ENCODE measurements at places on chromosomes 12 and 14.

- DNase-seq: no peak
Measured at GRCh38 chr12:1523558-1524050, 70.8 kb downstream of the FBXL14 start.

DNA sequence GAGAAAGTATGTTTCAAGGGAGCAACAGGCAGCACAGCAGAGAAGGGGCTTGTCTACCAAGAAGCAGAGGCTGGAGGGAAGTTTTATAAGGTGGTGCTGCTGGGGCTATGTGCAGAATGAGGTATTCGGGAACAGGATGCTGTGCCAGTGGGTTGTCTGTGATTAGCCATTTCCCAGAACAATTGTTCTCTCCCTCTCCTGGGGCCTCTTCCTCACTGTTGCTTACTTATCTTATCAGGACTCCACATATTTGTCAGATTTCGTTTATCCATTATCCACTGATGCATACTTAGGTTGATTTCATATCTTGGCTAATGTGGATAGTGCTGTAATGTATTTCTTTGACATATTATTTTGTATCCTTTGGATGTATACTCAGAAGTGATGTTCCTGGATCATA is 195.1 kb upstream of the RTL1 start:
- no peak for DNase-seq

- DNase-seq: no peak
Measured at GRCh38 chr12:31562594-31563328, 28.2 kb downstream of the DENND5B start.

- DNase-seq: no peak
Measured at GRCh38 chr12:88579601-88580050, 645 bp downstream of the KITLG start.

GRCh38 chr12:64819816-64820402 is 4.5 kb upstream of the TBC1D30 start:
- DNase-seq: no peak

DNA sequence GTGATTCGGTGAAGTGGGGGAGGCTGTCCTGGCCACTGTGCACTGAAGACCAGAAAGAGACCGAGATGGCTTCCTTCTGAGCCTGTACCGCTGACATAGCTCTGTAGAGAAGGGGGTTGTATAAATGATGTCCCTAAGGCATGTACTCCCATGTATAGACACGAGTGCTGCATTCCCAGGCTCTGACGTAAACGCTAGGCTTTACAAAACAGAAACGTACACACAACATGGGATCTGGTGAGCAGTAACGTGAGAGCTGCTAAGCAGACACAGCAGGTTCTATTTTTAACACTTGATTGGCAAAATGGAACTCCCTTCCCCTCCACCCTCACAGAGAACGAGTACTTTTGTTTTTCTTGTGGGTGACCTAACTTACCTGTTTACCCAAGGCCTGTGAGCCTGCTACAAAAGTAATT is 35.9 kb downstream of the ACADS start:
- peak; percentile 3 for DNase-seq

DNA sequence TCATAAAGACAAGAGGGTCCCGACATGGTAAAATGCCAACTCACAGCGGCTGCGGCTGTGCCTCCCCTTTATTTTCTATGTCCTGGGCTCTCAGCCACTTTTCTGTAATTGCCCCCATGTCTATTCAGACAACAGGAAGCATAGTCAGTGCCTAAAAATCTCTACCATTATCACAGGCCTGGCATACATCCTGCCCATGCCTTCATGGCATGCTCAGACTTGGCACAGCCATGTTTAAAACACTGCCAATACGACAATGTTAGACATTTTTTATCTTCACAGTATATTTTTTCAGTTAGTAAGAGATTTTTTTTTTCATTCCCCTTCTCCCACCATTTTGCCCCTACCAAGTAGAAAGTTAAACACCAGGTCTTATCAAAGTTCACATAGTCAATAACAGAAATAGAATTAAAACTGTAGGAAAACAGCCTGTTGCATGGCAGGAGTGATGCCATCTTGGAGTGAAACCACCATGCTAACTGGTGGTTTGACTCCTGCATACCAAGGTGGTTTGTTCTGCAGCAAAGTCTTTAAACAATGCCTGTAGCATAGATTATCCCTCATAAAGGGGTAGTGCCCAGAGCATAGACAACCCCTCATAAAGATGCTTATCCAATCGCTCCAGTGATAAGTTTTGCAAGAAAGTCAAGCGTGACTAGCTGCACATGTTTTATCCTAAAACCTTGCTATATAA is 18.9 kb upstream of the CERS5 start:
- DNase-seq: no peak

DNA sequence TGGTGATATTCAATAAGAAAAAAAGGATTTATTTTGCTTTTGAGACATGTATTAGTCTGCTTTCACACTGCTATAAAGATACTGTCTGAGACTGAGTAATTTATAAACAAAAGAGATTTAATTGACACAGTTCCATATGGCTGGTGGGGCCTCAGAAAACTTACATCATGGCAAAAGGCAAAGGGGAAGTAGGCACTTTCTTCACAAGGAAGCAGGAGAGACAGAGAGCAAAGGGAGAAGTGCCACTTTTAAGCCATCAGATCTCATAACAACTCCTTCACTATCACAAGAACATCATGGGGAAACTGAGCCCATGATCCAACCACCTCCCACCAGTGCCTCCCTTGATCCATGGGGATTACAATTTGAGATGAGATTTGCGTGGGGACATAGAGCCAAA is 43.9 kb downstream of the BHLHE41 start:
- DNase-seq: no peak

DNA sequence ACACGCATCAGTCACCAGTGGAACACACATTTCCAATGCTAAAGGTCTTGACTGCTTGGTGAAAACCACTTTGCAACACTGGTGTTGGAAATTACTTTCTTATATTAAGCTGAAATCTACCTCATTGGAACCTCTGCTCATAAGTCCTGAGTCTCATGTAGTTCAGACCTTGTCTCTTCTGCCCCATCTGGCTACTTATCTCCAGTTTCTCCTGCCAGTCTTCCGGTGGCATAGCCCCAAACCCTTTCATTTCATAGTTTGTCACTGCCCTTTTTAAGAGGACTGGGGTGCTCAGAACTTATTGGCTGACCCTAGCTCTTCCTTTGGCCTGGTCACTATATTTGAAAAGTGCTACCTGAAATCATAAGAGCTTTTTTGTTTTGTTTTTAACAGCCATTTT is 43.7 kb downstream of the HELB start:
- no peak for DNase-seq

DNA sequence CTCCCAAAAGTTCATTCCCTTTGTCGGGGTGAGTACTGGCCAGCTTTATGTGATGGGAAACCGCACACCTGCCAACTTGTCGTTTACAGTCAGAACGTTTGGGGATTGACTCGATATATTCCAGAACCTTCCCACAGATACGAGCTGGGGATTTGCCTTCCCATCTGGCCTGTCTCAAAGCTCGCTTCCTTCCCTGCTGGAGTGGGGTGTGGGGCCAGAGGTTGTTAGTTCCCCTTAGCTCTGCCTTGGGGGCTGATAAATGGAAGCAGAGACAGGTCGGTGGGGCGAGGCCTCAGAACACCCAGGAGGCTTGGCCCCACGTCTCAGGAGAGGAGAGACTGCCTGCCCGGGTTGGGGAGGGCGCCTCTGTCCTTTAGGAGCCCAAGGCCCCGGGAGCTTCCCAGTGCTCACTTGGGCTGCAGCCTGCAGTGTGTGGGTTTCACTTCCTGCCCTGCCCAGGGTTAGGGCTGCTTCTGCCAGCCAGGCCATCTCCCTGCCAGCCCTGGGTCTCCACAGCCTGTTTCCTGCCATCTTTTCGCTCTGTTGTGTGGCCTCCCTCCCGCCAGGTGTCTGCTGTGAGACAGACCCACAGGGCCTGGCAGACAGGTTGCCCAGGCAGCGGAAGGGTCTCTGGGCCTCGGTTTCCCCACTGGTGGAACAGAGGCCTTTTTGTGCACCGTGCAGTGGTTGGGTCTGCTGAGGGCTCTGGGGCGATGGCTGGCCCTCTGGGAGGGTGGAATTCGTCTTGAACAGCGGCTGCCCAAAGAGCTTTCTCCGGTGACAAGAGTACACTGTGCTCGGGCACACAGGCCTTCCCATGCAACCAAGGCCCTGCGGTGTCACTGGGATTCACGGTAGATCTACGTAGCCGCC is 8.1 kb upstream of the TEX22 start:
- DNase-seq: no peak

DNA sequence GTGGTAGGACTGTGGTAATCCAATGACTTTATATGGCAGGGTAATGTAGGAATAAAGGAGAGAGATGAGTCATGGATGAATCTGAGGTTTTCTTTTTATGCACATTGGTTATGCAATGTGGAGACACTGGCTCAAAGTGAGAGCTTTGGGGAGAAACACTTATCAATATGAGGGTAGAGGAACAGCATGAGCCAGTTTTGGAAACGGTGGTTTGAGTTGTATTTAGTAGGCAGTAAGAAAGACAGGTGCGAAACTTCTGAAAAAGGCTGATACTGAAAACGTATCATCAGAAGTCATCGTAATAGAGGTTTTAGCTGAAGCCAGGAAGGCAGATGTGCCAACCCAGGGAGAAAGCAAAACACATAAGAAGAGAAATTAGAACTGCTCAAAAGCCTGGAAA is 854.8 kb upstream of the SEL1L start:
- no peak for DNase-seq

GRCh38 chr12:95634622-95635621 is 83.6 kb upstream of the USP44 start:
- no peak for DNase-seq

DNA sequence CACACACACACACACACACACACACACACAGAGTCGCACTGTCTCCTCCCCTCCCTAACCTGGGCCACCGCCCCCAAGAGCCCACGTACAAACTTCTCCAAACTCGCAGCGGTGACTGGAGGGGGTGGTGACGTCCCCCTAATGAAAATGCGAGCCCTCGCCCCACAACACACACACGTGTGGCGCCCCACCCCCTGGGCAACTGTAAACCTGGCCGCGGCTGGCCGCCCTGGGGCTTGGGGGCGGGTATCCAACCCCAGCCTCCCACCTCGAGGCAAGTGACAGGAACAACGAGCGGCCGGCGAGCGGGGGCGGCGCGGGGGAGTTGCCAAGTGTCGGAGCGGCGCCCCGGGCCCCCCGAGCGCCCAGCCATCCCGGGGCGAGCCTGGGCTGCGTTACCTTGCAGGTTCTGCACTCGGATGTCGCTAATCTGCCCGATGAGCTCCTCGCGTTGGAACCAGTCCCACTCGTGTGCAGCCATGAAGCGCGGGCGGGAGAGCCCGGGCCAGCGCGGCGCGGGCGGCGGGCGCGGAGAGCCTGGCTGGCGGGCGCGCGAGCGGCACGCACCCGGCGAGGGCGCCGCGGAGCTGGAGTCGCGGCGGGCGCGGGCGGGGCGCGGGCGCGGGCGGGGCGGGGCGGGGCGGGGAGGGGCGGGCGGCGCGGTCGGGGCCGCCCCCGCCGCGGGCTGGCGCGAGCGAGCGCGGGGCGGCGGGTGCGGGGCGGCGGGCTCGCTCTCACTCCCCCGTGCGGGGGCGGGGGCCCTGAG is at the start of gene CLMN:
Gene CLMN (minus strand): TSS at position 597 of the 766 bp plus-strand sequence. CDS start 116 bp downstream, at position 481.
- DNase-seq: no peak

DNA sequence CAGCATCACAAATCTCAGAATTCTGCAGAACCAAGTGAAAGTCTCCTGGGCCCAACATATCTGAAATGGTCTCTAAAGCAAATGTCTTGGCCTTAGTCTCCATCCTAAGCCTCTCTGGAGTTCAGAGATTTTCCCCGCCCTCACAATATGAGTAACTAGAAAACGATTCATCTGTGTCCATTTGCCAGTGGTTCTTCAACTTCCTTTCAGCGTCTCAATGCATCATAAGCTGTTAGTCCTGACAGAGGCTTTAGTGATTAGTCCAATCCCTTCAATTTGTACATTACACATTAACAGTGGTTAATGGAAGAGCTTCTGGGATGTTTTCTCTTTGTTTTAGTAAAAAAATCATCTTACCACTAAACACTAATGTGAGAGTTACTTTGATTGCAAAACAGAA is 17.4 kb downstream of the NPC2 start:
- peak; percentile 66 for DNase-seq

DNA sequence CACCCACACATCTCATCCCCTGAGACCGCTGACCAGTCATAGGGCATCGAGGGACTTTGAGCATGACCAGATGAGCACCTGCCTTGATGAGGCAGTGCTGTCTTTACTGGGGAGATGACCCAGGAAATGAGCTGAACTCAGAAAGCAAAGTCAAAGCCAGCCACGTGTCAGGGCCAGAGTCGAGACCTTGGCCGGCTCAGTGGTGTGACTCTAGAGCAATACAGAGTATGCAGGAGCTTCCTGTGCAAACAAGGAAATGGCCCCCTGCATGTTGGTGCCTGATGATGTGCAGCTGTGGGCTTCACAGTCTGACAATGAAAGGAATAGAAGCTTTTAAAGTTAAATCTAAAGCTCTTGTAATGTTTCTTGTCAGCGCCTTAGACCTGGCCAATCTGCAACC is 332.9 kb downstream of the PCNX1 start:
- DNase-seq: no peak

DNA sequence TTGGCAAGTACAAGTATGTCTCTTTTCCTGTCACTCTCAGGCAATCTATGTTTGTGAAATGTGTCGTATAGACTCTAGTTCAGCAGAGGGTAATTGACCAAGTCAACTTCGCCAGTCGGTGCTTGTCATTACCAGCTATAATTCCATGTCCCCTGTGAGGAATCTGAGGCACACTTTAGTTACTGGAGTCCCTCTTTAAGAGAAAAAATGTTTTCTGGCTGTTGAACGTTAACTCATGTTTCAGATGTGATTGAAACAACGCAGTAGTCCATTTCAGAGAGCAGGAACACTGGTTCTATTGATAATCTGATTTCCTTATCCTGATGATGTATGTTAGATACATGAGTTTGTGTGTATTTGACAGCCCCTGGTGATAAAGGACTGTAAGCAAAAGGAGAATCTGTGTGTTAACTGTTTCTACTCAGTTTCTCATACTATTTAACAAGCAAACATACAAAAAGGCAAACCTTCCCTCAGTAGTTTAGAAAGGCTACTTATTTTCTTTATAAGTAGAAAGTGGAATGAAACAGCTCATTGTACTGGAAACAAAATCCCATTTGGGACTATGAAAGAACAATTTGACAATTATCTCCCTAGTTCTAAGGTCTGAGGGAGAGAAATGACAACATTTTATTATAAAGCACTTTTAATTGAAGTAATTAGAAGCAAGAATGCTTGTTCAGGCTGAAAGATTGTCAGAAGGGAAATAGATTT is 161.1 kb upstream of the TRHDE start:
- DNase-seq: no peak

DNA sequence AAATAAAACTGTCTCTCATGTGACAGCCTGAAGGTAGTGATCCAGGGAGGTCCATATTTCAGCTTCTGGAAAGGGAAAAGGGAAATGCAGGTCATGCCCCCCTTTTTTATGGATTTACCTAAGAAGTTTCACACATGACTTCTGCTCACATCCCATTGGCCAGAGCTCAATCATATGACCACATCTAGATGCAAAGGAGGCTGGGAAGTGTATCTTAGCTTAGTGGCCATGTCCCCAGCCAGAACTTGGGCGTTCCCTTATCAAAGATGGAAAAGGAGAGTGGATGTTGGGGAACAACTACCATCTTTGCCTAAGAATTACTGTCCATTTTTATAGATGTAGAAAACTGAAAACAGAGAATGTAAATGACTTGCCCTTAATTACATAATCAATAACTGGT is 26.5 kb upstream of the CRADD start:
- DNase-seq: no peak

All from stromal cell of bone marrow (primary cell).